ENCODE measurements at places on chromosomes 7 and 10.

DNA sequence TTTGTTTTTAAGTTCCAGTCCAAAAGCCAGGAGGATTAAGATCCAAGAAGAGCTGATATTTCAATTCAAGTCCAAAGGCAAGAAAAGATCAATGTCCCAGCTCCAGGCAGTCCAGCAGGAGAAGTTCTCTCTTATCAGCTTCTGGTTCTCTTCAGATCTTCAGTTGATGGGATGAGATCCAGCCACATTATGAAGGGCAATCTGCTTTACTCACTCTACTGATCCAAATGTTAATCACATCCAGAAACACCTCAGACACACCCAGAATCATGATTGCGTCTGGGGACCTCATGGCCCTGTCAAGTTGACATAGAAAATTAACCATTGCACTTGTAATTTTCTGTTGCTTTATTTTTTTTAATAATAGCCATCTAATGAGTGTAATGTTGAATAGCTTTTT, 178.4 kb downstream of the HERPUD2 start:
- DNase-seq = no peak

DNA sequence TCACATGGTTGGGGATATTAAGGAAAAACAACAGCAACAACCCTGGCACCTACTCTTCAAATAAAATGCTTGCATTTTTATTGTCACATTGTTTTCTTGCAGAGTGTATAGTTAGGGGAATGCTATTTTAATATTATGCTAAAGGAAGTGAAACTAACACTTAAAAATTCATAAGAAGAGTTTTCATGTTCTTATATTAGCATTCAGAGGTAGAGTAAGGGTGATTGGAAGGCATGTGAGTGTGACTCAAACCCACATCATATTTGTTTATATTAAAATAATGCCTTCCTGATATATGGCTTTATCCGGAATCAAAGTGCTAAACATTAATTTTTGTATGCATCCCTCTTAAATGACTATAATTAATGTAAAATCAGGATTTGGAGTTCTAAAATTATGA, 59.8 kb upstream of the TES start:
- DNase-seq = no peak

- no peak for DNase-seq
These were observed 120.0 kb downstream of the SGMS1 start for GRCh38 chr10:50503661-50504320.

DNA sequence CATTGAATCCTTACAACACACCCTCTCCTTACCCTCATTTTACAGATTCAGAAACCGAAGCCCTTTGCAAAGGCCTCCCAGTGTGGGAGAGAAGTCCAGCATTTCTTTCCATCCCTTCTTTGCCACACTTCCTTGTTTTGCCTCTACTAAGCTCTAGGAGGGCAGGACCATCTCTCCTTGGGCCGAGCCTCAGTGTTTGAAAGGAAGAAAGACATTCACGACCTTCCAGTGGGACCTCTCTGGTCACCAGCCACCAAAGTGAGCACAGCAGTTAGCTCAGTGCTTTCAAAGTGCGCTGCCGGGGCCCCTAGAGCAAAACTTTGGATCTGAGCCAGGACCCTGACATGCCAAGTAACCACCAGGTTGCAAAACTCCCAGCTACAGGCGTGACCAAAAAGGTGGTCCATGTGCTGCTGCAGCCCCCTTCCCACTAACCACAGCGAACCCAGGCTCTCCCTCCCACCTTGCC, 12.4 kb downstream of the CTBP2 start:
- DNase-seq = no peak

GRCh38 chr10:124175701-124176348, 82.4 kb upstream of the CHST15 start:
- DNase-seq = no peak

DNA sequence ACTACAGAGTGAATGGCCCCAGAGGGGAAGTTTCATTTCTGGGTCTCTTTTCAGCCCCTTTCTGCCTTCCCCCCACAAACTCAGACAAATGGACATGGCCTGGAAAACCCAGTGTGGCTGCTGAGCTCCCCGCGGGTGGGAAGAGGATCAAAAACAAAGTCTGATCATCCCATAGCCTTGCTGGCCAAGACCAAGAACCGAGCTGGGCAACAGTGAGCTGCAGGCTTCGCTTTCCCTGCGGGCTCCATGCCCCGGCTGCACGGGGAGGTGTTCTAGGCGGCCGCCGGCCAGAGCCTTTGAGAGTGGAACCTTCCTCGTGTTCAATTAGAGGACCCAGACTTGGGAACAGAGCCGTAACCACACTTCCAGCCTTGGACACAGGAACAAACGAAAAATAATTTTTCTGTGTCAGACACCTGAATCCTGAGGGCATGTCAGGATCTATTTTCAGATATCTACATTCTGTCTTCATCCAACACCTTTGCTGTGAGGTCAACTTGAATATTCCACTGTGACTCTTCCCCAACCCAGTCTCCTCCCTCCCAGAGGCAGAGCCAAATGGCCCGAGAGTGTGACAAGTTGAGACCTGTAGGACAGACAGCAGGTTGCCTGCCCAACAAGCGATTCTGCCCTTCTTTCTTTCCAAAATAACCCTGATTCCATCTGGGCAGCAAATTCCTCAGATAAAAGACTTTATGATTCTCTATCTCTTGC, 26.0 kb downstream of the WDR86 start:
- DNase-seq = no peak

DNA sequence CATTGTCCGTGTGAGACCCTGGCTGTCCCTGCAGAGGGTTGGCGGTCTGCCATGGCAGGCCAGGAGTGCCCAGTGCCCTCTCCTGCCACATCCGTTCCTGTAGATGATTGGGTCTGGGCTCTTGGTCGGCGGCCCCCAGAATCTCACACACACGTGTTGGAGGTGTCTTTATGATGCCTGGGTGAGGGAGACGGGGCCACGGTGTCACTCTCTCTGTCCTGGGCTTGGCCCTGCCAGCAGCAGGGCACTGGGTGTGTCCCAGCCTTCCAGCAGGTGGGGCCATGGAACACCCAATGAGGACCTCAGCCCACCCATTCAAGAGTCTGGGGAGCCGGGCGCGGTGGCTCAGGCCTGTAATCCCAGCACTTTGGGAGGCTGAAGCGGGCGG, 30.2 kb downstream of the UNC5B start:
- DNase-seq = no peak

- DNase-seq = no peak
These were observed 95.2 kb downstream of the DNAJB6 start for GRCh38 chr7:157431951-157432540.

DNA sequence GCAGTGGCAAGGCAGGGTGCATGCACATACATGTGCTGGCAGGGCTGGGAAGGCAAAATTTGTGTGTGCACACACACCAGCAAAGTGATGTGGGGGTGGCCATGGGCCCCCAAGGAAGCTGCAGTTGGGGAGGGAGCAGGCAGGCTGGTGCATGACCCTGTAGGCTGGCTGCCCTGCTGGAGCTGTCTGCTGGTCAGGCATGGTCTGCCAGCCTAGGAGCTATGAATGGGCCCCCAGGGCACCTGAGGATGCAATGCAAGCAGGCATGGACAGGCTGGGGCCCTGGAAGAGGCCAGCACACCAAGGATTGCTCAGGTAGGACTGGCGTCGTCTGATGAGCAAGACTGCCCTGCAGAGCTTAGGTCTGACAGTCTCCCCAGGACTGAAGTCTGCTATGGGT, 18.2 kb upstream of the PPP1R3A start:
- no peak for DNase-seq

- DNase-seq = no peak
These were observed 459.9 kb downstream of the PLXNA4 start for GRCh38 chr7:132116369-132116768.

DNA sequence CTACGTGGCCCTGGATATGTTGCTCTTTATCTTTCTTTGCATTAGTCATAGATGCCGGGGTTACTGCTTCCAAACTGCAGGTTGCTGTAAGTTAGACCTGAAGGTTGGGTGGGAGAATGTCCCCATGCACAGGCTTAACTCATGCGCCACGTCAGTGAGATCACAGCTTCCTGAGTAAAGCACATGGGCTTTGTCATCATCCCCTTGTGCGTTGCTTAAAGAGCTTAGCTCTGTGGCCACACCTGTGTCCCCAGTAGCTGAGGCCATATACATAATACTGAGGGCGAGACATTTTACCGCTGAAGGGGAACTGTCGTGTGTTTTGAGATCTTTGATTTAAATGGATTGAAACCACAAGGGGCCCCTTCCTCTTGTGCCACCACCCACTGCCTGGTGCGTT, 45.8 kb upstream of the BTBD16 start:
- DNase-seq = no peak

DNA sequence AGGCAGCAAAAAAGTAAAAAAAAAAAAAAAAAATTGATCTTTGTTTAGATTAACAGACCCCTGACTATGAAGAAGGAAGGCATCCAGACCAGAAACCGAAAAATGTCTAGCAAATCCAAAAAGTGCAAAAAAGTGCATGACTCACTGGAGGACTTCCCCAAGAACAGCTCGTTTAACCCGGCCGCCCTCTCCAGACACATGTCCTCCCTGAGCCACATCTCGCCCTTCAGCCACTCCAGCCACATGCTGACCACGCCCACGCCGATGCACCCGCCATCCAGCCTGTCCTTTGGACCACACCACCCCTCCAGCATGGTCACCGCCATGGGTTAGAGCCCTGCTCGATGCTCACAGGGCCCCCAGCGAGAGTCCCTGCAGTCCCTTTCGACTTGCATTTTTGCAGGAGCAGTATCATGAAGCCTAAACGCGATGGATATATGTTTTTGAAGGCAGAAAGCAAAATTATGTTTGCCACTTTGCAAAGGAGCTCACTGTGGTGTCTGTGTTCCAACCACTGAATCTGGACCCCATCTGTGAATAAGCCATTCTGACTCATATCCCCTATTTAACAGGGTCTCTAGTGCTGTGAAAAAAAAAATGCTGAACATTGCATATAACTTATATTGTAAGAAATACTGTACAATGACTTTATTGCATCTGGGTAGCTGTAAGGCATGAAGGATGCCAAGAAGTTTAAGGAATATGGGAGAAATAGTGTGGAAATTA, 19.4 kb downstream of the GATA3 start:
- no peak for DNase-seq

DNA sequence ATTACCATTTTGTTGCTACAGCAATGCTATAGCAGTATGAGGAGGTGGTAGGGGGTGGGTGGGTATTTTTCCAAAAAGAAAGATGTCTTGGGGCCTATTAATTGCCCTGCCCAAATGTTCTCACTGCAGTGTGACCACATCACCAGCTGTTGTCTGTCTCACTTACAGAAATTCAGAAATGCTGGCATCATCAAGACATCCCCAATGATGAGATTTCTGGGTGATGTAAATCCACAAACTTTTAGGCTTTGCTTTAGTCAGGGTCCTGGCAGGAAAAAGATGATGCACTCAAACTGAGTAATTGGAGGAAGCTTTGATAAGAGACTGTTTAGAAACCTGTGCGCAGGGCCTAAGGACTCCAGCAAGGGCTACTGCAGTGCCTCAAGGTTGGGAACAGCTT, 56.2 kb upstream of the OPN4 start:
- no peak for DNase-seq

GRCh38 chr7:42222891-42223290, 14.1 kb downstream of the GLI3 start:
- DNase-seq = no peak

DNA sequence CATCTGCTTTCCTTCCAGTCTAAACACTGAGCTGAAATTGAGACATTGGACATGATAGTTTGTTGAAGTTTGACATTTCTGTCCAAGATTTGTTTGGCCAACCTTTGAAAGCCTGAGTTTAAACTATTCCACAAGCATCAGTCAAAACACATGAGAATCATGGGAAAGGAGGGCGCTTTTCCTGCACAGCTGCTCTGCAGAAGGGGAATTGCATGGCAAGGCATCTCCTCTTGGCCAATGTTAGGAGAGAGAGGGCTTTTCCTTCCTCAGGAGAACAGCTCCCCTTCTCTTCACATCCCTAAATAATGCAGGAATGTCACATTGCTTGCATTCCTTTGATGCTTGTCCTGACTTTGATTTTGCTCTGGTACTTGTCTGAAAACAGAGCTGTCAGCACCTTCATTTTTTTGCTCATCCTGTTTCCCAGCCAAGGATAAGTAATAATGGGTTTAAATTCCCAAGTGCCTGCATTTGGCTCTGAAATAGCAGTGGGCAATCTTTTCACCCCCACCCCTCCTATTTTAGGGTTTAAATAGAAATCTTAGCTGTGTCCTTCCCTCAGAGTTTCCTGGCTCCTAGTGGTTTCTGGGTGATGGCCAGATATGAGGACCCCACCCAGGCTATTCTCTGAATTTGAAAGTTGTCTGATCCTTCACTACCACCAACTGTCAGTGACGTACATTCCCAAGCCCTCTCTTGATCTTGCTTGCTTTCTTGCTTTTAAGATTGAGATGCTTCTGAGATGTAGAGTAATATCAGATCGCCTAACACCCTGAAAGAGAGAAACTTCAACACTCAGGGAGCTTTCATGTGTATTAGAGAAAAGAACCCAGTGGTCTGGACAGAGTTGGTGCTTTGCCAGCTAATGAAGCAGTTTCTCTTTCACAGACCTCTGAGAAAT, 75.2 kb upstream of the NPVF start:
- no peak for DNase-seq

DNA sequence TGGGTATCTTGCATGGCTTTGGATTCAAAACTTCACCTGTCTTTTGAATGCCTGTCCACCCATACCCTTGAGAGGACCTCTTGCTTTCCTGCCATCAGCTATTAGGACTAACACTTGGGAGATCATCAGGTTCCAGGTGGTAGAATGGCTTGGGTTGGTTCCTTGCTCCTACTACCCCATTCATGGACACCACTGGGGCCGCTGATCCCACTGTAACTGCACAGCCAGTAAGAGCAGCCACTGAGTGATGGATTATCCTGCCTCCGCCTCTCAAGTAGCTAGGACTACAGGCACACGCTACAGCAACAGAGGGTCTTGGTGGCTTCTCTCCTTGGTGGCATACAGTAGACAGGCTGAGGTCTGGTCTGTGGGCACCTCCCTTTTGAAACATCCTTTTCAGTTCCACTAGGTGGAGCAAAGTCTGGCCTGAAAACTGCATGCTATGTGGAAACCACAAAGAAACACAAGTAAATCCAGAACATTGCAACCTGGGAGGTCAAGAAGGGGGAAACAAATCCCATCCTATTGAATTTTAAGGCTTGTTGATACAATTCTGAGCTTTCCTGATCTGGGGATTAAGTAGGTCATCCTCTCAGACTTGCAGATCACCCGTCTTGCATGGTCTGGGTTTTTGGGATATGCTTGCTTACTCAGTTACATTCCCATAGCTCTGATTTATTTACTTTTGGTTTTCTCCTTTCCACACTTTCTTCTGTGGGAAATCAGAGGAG, 9.4 kb downstream of the WBP1L start:
- no peak for DNase-seq

- no peak for DNase-seq
These were observed 7.8 kb downstream of the RNF216 start for GRCh38 chr7:5773661-5774086.

- no peak for DNase-seq
These were observed 36.0 kb downstream of the CCNY start for GRCh38 chr10:35372329-35372728.

- no peak for DNase-seq
These were observed 26.1 kb downstream of the INPP5A start for GRCh38 chr10:132563485-132564248.

- DNase-seq = no peak
These were observed 274.4 kb upstream of the SEMA3A start for GRCh38 chr7:84469034-84469433.

GRCh38 chr10:128689667-128690066, 563.4 kb upstream of the MKI67 start:
- no peak for DNase-seq
